Activated CD4-positive, alpha-beta T cell treated with anti-CD3 and anti-CD28 coated beads for 36 hours (primary cell): ENCODE measurements at places on chromosomes 13 and 19.

GRCh38 chr19:18223860-18224524 is 2.2 kb downstream of the PDE4C start:
- no peaks in the 10 kb centered on the region for H3K36me3 ChIP-seq
- H3K4me3 ChIP-seq, result peak overlapping the region; percentile 72
- peak; percentile 63 for DNase-seq

- H3K27ac ChIP-seq, result peak overlapping the region; percentile 92
- peaks cover 47% of the 10 kb centered on the region for H3K4me1 ChIP-seq
- DNase-seq, result no peak
- H3K36me3 ChIP-seq, result peaks cover 8% of the 10 kb centered on the region
Measured at GRCh38 chr13:29846475-29847256, 3.8 kb downstream of the UBL3 start.

GRCh38 chr13:74681891-74682290 is 547.7 kb upstream of the KLF12 start:
- H3K27me3 ChIP-seq, result no peaks in the 10 kb centered on the region
- no peak overlapping the region for H3K27ac ChIP-seq
- DNase-seq, result no peak
- H3K36me3 ChIP-seq, result no peaks in the 10 kb centered on the region

DNA sequence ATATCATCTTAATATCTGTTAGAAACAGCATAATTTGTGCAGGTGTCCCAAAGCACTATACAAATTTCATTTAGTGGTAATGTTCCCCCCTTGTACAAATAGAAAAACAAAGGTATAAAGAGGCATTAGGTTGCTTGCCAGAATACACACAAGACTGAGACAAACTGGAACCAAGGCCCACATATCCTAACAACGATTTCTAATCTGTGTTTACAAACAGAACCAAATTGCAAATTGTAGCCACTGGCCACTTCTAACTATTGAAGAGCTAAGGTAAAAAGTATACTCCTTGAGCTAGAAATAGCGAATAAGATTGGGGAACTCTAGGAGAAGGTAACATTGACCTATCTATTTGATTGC is 526.1 kb downstream of the KLF12 start:
- no peaks in the 10 kb centered on the region for H3K27me3 ChIP-seq
- no peaks in the 10 kb centered on the region for H3K36me3 ChIP-seq
- no peak overlapping the region for H3K4me3 ChIP-seq
- H3K4me1 ChIP-seq, result no peaks in the 10 kb centered on the region
- no peak for DNase-seq

GRCh38 chr19:16514383-16515019 is 18.3 kb downstream of the C19orf44 start:
- no peak overlapping the region for H3K4me3 ChIP-seq
- no peaks in the 10 kb centered on the region for H3K27me3 ChIP-seq
- DNase-seq, result no peak
- no peak overlapping the region for H3K27ac ChIP-seq
- no peaks in the 10 kb centered on the region for H3K4me1 ChIP-seq

DNA sequence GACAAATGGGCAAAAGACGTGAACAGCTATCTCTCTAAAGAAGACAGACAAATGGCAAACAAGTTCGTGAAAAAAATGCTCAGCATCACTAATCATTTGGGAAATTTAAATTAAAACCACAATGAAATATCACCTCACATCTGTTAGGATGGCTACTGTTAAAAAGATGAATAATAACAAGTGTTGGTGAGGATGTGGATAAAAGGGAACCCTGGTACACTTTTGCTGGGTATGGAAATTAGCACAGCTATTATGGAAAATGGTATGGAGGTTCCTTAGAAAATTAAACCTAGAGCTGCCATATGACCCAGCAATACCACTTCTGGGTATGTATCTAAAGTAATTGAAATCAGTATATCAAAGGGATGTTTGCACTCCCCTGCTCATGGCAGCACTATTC is 7.1 kb downstream of the CABP5 start:
- no peaks in the 10 kb centered on the region for H3K36me3 ChIP-seq
- peaks cover 41% of the 10 kb centered on the region for H3K27me3 ChIP-seq
- no peak overlapping the region for H3K4me3 ChIP-seq
- no peak overlapping the region for H3K27ac ChIP-seq

DNA sequence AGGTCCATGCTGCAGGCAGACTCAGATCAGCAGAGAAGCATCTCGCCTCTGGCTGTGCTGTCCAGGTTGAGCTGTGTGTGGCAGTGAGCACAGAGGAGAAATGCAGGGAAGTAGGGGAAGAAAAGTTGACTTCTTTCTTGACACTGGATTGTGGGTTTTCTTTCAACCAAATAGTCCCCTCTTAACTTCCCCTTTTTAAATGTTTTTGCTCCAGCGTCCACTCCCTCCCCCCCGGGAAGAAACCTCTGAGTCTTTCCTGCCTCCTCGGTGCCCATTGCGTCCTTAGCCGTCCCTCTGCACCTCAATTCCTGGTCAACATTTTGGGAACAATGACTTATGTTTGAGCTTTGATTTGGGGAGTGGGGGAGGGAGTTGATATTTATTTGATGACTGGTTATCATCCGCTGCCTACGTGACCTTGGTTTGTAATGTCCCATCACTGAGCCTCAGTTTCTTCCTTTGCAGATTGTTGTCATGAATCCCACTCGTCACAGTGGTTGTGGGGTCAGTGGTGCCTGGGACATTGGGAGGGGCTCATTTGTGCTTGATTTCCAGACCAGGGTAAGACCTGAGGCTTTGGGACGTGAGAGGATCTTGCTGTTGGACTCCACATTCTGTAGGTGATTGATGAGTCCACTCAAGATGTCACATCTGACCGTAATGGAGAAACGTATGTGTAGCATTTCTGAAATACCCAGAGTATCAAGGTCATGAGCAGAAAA is at the start of gene LILRB2:
Gene LILRB2, minus strand, starts transcription at position 104 of the 722 bp plus-strand sequence. CDS start 614 bp downstream, outside the sequence.
- peaks cover 39% of the 10 kb centered on the region for H3K27me3 ChIP-seq
- H3K4me1 ChIP-seq, result no peaks in the 10 kb centered on the region
- DNase-seq, result no peak

DNA sequence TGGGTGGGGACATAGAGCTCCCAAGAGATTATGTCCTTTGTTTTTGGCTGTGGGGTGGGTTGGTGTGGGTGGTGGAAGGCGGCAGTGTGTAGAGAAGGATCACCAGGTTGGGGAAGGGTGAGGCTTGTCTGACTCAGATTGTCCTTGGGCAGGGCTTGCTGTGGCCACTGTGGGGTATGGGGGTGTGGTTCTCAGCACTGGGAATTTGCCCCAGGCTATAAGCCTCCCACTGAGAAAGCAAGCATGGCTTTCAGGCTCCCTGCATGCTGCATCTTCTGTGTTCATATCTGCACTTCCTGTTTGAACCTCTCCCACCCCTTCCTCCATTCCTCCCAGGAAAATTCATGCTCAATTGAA is 34.9 kb downstream of the DNAJC15 start:
- peaks cover 25% of the 10 kb centered on the region for H3K36me3 ChIP-seq
- H3K27ac ChIP-seq, result peak overlapping the region; percentile 82
- H3K4me3 ChIP-seq, result no peak overlapping the region
- H3K4me1 ChIP-seq, result peaks cover 55% of the 10 kb centered on the region
- DNase-seq, result peak; percentile 57
- H3K27me3 ChIP-seq, result no peaks in the 10 kb centered on the region

DNA sequence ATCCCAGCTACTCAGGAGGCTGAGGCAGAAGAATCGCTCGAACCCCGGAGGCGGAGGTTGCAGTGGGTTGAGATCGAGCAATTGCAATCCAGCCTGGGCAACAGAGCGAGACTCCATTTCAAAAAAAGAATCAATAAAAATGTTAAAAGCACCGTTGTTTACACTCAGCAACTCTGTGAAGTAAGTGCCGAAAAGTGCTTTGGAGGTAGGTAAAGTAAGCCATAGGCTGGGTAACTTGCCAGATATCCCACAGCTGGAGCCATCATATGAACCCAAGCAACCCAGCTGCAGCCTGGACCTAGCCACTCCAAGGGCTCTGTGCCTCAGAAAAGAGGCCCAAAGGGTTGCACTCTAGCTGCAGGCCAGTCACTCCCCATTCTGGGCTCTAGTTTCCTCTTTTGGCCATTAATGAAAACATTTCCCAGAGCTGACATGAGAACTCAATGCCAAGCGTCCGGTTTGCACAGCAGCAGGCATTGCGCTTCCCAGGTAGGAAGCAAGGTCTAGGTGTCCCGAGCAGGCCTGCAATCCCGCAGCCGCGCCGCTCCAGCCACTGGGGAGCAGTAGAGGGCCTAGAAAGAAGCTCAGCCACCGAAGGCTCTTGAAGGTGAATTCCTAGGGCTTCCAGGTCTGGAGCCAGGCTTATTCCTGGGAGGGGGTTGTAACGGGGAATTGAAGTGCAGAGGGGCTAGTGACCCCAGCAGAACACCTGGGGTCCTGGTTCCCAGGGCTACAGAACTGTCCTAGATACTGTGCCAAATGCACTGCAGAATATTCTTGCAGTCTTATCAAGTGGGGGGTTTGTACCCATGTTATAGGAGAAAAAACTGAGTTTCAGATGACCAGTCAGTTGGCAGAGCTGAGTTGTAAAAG is 4.1 kb upstream of the CD79A start:
- no peak overlapping the region for H3K4me3 ChIP-seq
- DNase-seq, result peak; percentile 84
- no peaks in the 10 kb centered on the region for H3K27me3 ChIP-seq
- H3K27ac ChIP-seq, result peak overlapping the region; percentile 88
- peaks cover 40% of the 10 kb centered on the region for H3K36me3 ChIP-seq

DNA sequence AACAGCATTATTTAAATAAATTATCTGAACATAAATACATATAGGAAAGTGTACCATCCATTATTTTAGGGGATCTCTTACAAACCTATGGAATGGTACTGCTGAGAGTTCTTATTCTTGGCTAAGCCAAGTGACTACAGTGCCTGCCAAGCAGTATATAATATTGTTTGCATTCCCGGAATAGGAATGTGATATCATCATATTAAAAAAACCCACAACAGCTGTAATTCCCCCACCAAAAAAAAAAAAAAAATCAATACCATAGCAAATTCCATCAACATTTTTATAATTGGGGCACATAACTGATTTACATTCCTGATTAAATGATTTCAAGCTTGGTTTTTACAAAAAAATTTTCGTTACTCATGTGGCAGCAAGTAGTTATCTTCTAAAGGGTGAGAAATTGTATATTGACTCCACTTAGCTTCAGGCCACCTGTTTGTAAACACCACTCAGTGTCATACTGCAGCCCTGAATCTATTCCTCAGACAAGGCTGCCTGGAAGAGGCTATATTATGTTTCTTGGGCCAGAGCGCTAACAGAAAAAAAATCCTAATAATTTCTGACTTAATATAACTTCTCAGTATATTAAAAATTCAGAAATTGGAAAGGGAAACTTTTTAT is 278.1 kb downstream of the DNAJC15 start:
- no peaks in the 10 kb centered on the region for H3K4me1 ChIP-seq
- H3K27me3 ChIP-seq, result peaks cover 9% of the 10 kb centered on the region
- H3K36me3 ChIP-seq, result no peaks in the 10 kb centered on the region
- no peak overlapping the region for H3K27ac ChIP-seq
- DNase-seq, result no peak

DNA sequence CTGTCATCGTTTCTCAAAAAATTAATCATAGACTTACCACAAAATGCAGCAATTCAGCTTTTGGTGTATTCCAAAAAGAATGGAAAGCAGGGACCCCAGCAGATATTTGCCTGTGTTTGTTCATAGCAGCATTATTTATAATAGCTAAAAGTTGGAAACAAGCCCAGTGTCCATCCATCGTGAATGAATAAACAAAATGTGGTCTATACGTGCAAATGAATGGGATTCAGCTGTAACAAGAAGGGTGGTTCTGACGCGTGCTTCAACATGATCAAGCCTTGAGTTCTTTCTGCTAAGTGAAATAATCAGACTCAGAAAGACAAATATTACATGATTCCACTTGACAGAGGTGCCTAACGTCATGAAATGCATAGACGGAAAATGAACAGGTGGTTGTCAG is 36.4 kb downstream of the PSG11 start:
- no peak for DNase-seq
- H3K27ac ChIP-seq, result no peak overlapping the region
- peaks cover 15% of the 10 kb centered on the region for H3K27me3 ChIP-seq
- H3K36me3 ChIP-seq, result no peaks in the 10 kb centered on the region

DNA sequence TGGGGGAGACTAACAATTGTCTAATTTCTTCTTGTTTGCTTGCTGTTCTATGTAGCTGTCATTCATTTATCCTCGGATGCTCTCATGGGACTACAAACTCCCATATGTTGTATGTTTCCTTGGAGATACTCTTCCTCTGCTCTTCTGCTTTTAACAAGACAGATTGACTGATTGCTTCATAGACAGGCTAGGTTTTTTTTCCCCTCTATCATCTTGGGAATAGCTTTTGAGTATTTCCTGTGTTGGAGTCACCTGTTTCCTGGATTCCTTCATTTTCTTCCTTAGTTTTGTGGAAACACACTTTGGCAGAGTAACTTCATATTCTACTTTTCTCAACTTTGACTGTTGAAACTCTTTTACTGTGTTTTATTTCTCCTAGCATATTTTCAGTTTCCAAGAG is 27.6 kb downstream of the EDNRB start:
- peaks cover 3% of the 10 kb centered on the region for H3K27me3 ChIP-seq
- H3K4me1 ChIP-seq, result no peaks in the 10 kb centered on the region
- H3K4me3 ChIP-seq, result no peak overlapping the region
- no peak overlapping the region for H3K27ac ChIP-seq
- no peaks in the 10 kb centered on the region for H3K36me3 ChIP-seq

DNA sequence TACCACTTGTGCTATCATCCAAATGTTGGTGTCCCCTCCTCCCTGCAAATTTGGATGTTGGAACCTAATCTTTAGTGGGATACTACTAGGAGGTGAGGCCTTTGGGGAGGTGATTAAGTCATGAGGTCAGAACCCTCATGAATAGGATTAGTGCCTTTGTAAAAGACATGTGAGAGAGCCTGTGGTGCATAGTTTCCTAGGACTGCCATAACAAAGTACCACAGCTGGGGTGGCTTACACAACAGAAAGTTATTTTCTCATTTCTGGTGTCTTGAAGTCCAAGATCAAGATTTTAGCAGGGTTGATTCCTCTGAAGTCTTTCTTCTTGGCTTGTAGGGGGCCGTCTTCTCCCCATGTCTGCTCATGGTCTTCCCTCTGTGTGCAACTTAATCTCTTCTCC is 562.6 kb upstream of the ARGLU1 start:
- H3K4me3 ChIP-seq, result no peak overlapping the region
- DNase-seq, result no peak
- no peaks in the 10 kb centered on the region for H3K36me3 ChIP-seq
- no peak overlapping the region for H3K27ac ChIP-seq
- no peaks in the 10 kb centered on the region for H3K27me3 ChIP-seq

GRCh38 chr19:31783592-31783991 is 434.4 kb upstream of the TSHZ3 start:
- H3K4me1 ChIP-seq, result no peaks in the 10 kb centered on the region
- H3K27me3 ChIP-seq, result peaks cover 2% of the 10 kb centered on the region
- H3K4me3 ChIP-seq, result no peak overlapping the region
- no peak overlapping the region for H3K27ac ChIP-seq
- no peak for DNase-seq
- H3K36me3 ChIP-seq, result no peaks in the 10 kb centered on the region

DNA sequence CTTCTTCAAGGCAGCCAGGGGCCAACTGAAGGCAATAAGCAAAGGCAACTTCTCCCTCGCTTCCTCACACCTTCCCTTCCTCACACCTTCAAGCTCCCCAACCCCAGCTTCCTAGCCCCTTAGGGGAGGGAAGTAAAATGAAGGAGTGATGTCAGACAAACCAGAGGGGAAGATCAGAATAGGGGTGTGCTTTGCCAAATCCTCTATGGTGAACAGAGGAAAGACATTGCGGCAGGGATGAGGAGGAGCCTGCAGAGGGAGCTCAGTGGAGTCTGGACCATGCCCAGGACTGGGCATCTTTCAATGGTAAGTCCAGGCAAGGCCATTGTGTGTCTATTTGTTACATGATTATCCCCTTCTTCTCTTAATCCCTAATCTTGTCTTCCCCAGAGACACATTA is 164.0 kb downstream of the TSHZ3 start:
- peaks cover 11% of the 10 kb centered on the region for H3K27me3 ChIP-seq
- H3K4me3 ChIP-seq, result no peak overlapping the region
- H3K27ac ChIP-seq, result no peak overlapping the region
